ENCODE measurements at places on chromosomes 1 and 21.
A peak's percentile ranks its signal among the peaks of the same experiment; 100 is the strongest.

DNA sequence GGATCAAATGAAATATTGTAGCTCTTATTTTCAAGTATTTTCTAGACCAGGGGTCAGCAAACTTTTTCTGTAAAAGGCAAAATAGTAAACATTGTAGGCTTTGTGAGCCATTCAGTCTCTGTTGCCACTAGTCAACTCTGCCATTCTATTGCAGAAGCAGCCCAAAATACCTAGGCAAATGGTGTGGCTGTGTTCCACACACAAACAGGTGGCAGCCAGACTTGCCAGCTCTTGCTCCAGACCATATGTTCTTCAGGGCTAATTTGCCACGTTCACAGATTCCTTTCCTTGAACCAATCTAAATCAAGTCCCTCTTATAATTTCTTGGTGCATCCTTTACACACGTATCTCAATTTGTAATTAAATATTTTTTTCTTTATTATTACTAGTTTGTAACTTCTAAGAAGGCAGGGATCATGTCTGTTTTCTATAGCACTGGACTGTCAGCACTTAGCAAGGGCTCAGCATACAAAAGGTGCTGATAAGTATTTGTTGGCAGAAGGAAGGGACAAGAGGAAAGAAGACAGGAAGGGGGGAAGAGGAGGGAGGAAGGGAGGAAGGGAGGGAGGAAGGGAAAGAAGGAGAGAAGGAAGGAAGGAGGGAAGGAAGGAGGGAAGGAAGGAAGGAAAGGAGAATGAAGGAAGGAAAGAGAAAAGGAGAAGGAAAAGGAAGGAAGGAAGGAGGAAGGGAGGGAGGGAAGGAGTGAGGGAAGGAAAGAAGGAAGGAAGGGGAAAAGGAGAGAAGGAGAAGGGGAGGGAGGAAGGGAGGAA, 106.5 kb upstream of the EDEM3 start:
- DNase-seq: no peak

DNA sequence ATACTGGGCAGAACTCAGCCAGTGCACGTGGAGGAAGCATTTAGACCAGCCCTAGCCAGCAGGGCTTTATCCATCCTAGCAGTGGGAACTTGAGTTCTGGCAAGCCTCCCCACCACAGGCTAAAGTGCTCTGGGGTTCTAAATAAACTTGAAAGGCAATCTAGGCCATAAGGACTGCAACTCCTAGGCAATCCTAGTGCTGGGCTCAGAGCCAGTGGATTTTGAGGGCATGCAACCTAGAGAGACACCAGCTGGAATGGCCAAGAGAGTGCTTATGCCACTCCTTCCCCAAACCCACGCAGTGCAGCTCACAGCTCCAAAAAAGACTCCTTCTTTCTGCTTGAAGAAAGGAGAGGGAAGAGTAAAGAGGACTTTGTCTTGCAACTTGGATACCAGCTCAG, 70.5 kb upstream of the APOBEC4 start:
- DNase-seq: no peak

DNA sequence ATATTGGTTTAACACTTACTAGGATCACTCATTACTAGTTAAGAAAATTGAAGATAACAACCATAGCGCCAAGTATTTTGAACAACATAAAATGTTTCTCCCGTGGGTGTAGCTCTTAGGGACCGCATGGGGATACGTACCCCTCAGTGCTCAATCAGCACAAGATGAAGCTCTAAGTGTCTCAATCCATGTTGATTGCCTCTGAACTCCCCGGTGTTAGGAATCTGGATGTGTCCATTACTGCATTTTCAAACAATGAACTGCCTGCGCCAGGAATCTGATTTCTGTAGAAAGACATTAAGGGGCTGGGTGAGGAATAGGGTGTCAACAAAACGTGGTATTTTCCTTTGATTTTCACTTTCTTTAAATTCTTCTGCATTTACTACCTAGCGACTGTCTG, 100.2 kb downstream of the LMO4 start:
- no peak for DNase-seq

- DNase-seq: peak; percentile 90
Observed at GRCh38 chr1:9689011-9689706, 37.6 kb downstream of the PIK3CD start.

GRCh38 chr1:152806576-152806975, at the start of gene LCE1C:
TSS of gene LCE1C (minus strand) at chr1:152806651. CDS start at chr1:152805478, 1,173 bp downstream.
- no peak for DNase-seq

DNA sequence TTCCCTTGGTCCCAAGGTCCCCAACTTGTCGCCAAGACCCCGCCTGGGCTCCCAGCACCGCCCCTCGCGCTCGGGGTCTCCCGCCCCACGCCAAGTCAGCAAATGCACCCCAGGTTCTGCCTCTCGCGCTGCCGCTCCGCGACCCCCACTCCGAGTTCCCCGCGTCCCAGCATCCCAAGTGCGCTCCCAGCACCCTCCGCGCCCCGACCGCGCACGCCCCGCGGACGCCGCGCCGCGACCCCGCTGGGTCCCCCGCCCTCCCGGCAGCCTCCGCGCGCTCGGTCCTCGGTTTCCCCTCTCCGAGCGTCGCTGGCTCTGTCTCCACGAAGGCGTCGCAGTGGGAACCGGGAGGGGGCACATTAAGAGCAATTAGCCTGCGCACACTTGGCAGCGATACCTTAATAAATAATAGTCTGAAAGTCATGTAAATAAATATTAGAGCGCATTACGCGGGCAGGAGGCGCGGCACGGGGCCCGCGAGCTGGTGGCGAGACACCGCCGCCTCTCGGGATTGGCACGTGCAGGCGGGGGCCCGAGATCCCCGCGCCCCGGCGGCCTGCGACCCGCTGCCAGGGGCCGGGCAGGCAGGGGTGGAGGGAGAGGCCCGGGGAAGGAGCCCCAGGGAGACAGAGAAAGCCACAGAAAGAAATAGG, 75.9 kb downstream of the VWA5B1 start:
- DNase-seq: no peak

GRCh38 chr1:30764396-30764795, 6.8 kb upstream of the LAPTM5 start:
- no peak for DNase-seq

DNA sequence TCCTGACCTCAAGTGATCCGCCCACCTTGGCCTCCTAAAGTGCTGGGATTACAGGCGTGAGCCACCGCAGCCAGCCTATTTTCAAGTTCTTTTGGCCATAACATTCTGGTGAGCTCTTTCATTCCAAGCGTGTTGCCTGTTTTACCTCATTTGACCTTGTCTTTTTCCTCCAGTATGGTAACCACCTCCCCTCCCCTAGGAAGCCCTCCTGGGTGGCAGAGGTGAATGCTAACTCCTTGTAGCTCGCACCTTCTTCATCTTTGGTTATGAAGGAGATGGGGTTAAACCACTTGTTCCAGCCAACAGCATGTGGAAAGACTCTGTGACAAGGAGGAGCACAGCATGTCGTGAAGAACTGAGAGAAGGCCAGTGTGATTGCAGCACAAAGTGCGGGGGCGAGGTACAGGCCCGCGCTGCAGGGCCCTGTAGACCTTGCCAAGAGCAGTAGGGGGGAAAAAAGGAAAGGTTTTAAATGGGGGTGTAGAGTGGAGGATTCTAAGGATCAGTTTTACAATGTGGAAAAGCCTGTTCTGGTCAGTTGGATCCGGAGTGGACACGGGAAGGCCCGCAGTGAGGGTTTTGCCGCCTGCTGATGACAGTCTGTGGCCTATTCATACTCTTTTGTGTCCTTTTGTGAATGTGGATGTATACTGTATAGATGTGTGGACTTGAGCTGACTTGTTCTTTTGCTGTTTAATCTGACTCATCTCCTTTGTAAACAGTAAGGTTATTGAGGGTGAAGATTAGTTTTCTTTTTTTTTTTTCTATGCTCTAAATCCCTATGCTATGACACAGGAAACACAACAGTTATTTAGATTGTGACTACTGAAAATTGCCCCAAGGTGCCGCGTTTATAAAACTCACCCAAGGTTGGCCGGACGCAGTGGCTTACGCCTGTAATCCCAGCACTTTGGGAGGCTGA, 7.5 kb upstream of the ZNF436 start:
- no peak for DNase-seq

DNA sequence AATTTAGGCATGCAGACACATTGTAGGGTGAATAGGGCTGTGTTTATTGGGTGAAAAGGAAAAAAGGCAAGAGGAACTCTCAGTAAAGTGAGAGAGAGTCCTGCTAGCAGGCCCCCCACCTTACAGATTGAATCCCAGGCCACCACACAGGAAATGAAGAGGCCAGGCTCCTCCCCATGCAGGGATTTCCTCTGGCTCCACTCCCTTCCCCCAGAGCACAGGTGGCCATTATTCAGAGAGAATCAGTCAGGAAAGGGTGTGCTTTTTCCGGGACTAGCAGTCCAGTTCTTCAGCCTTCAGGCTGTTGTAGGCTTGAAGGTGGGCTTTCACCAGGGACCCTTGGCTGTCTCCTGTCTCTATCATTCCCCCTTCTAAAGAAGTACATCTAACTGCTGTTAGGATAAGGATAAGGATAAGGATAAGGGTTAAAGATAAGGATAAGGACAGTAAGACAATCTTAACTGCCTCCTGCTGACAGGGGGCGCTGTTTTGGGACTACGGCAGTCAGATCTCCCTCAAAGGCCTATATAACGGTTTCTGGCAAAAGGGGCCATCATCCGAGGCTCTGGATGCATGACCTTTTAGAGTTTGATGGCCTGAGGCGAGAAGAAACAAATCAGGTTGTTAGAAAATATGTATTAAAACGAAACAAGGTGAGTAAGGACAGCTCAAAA, 26.3 kb downstream of the ZNF648 start:
- peak; percentile 49 for DNase-seq

DNA sequence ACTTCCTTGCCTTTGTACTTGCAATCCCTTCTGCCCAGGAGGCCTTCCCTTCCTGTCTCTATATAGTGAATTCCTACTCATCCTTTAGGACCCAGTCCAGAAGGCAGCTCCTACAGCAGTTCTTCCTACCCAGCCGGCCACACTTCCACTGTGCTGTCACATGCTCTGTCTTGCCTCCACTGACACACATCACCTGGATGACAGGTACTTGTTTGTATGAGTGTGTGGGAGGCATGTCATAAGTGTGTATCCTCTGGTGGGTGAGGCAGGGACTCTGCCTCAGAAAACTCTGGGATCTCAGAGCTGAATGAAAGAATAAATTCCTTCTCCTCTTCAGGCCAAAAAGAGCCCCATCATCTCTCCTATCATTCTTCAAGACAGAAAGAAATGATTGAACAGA, 5.1 kb upstream of the OSCP1 start:
- DNase-seq: no peak

DNA sequence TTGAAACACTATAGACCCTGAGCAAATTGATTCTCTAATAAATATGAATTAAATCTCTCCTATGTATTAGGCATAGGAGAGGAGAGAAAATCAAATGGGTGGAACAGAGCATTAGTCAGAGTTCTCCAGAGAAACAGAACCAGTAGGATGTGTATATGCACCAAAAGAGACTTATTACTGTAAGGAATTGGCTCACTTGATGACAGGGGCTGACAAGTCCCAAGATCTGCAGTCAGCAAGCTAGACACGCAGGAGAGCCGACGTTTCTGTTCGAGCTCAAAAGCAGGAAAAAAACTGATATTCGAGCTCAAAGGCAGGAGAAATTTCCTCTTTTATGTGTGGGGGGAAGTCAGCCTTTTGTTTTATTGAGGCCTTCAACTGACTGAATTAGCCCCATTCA, 259.2 kb upstream of the KAZN start:
- DNase-seq: no peak

GRCh38 chr1:161038523-161039153, at the start of gene TSTD1:
TSS of gene TSTD1 (minus strand) at chr1:161038964. CDS start at chr1:161038889, 75 bp downstream.
- DNase-seq: peak; percentile 88

DNA sequence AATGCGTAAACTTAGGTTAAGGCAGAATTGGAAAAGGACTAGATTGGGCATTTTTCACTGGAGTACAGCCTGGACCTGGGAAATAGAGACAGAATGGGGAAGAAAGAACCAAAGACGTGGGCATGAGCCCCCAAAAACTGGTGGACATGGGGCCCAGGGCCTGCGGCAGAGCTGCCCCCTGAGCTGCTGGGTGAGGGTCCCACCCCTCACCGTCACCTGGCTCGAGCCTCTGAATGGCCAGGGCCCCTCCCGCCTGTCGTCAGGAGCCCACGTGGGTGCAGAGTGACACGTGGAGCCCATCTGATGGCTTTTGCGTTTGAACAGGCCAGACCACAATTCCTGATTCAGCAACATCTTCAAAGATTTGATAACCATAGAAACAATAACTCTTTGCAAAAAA, 360.9 kb upstream of the VAMP3 start:
- no peak for DNase-seq

DNA sequence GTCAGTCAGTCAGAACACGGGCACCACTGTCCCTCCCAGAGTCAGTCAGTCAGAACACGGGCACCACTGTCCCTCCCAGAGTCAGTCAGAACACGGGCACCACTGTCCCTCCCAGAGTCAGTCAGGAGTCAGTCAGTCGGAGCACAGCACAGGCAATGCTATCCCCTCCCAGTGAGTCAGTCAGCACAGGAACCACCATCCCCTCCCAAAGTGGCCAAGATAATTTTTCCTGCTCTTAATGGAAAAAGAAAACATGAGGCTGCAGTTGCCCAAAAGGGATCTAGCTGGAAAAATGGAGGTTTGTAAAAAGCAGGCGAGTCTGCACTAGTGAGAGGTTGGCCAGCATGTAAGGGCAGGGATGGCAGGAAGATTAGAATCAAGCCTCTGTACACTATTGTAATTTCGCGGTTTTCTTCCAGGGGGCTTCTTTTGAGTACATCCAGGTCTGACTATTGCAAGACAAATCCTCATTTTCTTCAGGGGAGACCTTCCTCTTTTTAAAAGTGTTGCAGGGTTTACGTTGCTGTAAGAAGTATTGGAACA, 213.8 kb downstream of the SIPA1L2 start:
- no peak for DNase-seq

DNA sequence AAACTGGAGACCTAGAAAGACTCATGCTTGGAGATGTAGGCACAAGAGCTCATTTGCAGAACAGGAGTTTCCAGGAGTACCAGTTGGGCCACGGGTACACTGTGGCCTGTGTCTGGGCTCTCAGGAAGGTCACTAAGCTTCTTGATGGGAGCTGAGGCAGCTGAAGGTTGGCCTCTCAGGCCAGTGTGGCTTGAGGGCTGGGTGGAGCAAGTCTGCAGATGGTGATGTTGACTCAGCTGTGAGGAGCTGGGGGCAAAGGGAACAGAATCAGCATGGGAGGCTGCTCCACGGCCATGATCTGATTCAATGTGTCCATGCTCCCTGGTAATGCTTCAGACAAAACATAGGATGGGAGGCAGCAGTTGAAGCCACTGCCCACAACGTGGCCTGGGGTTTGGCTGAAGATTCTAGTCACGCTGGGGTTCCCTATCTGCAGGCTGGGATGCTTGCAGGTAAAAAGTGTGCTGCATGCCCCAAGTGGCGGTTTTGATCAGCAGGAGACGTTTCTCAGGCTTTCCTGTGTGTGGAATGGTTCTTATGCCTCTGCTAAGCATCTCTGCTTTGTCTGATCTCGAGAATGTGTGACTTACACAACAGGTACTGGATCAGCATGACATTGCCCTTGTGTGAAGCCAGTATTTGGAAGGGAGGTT, 15.4 kb upstream of the TENT5C start:
- no peak for DNase-seq

- DNase-seq: no peak
Observed at GRCh38 chr21:28971171-28971570, 21.5 kb downstream of the LTN1 start.

GRCh38 chr1:62428351-62428750, 8.5 kb upstream of the USP1 start:
- no peak for DNase-seq

GRCh38 chr1:55682198-55682597, 467.0 kb upstream of the USP24 start:
- no peak for DNase-seq
